ENCODE measurements at places on chromosomes 5 and 9.

GRCh38 chr5:39933061-39933460 lies 508.3 kb upstream of the DAB2 start:
- no peak for DNase-seq

- peak; percentile 77 for DNase-seq
These were observed 163.8 kb upstream of the TRPM3 start for GRCh38 chr9:71285191-71285656.

DNA sequence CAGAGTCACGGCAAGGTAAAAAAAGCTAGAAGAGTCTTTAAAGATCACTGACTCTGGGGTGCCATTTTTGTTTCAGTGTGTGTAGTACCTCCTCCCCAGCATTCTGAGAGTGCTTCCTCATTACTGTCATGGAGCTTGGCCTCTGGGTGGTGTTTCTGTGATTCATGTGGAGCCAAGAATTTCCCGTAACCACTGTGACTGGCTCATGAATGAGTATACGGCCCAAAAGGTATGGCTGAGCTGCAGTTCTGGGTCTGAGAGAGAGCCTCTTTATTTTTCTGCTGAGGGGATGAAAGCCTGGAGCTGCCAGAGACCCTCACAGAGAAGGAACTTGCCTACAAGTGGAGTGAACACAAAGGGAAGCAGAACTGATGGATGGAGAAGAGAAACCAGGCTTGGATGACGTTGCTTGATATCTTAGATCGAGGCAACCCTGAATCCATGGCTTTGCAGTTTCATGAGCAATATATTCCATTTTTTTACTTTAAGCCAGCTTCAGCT lies 85.6 kb downstream of the PTTG1 start:
- peak; percentile 63 for DNase-seq

DNA sequence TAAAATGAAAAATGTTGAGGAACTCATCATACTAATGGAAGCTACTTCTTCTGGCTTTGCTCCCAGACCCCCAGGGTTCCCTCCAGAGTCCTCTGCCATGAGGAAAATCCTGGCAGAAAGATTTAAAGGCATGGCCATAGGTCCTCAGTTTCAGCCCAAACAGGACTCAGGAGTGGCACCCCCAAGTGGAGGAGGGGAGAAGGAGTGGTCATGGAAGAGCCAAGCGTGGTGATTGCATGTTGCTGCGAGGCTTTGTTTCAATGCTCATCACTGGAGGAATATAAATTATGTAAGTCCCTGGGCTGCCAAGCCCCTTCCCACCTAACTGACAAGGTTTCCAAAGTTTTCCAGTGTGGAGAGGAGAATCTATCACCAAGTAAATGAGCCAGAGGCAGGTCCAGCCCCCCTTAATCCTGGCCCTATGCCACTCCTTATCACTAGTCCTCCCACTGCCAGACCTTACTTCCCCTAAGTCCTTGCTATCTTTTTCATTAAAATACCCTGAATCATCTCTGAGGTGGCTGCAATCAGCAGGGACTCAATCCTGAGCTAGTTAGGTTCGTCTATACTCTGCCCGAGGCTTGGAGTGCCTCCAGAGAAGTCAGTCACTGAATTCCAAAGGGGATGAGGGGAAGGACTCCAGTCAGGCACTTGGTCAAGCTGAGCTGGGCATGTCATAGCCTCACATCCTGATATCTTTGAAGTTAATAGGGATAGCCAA lies 70.7 kb upstream of the TAF1L start:
- peak; percentile 27 for DNase-seq

GRCh38 chr9:98009936-98010335 lies 26.8 kb downstream of the ANP32B start:
- DNase-seq: peak; percentile 70

GRCh38 chr5:93850311-93850710 lies 108.9 kb upstream of the POU5F2 start:
- no peak for DNase-seq

GRCh38 chr5:106020894-106021293 lies 1649.8 kb downstream of the EFNA5 start:
- peak; percentile 19 for DNase-seq

DNA sequence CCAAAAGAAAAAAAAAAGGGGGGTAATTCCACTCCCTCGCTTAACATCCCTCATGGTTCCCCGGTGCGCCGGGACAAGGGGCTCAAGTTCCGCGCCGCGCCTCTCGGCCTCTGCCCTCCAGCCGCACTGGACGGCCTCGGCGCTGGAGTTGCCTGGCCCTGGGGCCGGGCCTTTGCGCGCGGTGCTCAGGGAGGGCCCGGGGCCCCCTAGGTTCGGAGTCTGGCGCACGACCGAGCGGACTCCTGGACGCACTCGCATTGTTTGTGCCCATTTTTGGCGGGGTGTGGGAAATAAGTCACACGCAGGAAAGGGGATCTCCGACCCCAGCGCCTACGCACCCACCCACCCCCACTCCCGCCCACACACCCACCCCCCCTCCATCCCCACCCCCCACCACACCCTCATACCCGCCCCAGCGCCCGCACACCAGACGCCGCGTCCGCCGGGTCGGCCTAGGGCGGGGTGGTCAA lies 381 bp downstream of the MED22 start:
- DNase-seq: peak; percentile 25

GRCh38 chr5:7816535-7816901 lies 34.4 kb downstream of the CFAP90 start:
- DNase-seq: no peak

DNA sequence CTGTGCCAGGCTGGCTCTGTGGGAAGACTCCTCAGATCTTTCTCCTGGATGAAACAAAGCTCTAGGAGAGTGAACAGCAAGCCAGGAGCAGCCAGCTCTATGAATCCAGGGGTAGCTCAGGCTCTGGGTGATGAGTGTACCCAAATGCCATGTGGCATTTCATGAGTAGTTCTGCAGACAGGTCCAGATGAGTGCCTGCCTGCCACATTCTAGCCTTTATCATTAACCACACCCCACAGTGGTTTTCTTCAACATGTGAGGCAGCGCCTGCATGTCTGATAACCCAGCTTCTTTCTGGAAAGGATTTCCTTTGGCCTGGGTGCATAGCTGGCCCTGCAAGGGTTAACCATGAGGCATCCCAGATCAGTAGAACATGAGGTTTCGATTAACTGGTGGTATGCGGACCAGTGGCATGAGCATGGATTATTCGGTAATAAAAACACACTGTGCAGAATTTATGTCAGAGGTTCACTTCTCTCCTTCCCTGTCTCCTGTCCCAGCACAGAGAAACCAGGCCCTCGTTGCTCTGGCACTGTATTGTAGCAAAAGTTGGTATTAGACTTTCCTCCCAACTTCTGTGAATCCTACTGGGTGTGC lies 381.9 kb upstream of the ZNF462 start:
- DNase-seq: no peak

GRCh38 chr9:34477541-34477940 lies 18.9 kb downstream of the DNAI1 start:
- DNase-seq: no peak

- DNase-seq: no peak
These were observed 20.3 kb downstream of the PAEP start for GRCh38 chr9:135581636-135582426.
